ENCODE measurements at places on chromosomes 6 and 20.

DNA sequence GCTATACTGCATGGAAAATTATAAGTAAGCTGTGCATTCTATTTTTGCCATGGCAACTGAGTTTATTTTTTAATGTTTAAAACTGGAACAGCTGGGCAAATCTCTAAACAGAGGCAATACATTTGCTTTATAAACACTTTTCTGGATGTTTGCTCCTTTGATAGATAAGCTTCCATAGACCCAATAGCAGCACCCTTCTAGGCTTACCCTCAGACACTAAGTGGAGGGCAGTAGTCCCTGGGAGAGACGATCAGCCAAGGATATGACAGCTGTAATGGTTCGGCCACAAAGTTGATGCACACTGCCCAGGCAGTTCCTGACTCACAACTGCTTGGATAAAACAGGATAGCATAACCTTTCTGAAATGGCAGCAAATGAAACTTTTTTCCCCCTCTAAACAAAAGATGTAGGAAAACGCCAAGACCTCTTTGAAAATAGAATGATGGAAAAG is 8.5 kb upstream of the MRPS10 start:
- DNase-seq = no peak

- no peak for DNase-seq
Observed at GRCh38 chr20:45576995-45577394, 2.1 kb downstream of the WFDC8 start.

- no peak for DNase-seq
Observed at GRCh38 chr6:144725736-144726522, 440.8 kb downstream of the UTRN start.

GRCh38 chr6:17086469-17086868 is 15.4 kb upstream of the STMND1 start:
- no peak for DNase-seq

GRCh38 chr20:25276533-25277050 is 28.7 kb downstream of the PYGB start:
- DNase-seq = no peak

DNA sequence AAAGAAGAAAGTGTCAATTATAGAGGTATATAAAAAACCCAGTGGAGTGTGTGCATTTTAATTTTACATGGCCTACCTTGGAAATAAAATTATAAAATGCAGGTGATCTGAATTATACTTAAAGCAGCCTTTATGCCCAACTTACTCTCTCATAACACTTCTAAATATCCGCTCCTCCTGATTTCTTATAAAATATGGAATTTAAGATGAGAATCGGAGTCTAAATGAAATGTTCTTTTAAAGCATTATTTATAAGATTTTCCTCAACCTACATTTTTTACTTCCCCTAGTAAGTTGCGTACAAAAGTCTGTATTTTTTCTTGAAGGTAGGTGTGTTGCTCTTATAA is 3.5 kb downstream of the CITED2 start:
- DNase-seq = no peak

DNA sequence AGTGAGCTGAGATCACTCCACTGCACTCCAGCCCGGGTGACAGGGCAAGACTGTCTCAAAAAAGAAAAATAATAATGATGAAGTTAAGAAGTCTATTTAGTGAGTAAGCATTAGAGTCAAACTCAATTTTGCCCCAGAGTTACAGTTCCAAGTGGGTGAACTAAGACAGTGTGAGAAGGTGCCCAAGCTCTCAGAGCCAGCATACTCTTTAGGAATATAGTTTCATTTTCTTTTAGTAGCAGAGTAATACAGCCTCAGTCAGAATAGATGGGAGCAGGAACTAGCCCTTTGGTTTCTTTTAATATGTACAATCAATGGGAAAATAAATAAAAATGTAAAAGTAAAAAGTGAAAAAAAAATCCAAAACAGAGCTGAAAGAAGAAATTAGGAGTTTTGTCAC is 87.0 kb upstream of the ADGRF1 start:
- no peak for DNase-seq

GRCh38 chr20:41405436-41405835 is 38.8 kb upstream of the EMILIN3 start:
- no peak for DNase-seq

GRCh38 chr6:96923871-96924493 is 546 bp upstream of the KLHL32 start:
- peak; percentile 23 for DNase-seq

GRCh38 chr6:82779041-82779440 is 286.6 kb downstream of the UBE3D start:
- no peak for DNase-seq

DNA sequence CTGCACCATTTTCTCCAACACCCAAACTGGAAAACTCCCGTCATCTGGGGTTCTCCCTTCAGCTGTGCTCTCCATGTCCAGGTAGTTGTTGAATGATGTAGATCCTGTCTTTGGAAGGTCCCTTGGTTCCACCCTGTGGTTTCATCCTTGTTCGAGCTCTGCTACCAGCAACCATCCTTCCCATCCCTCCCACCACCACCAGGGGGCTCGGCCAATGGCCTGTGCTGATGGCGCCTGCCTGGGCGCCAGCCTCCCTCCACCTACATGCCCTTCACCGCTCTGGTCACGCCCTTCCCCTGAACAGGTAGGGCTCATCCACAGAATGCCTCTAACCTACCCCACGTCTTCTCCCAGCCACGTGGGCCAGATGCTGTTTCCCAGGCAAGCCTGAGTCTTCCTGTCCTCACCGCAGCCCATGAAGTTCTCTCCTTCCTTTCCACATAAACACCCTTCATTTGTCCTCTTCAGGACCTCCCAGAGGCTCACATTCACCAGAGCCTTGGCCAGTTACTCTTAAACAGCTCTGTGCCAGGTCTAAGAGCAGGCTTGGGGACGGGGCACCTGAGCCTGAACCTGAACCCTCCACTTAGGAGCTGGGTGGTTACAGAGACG is 75.1 kb upstream of the DUSP22 start:
- no peak for DNase-seq

- no peak for DNase-seq
Observed at GRCh38 chr6:8845690-8846089, 410.3 kb upstream of the SLC35B3 start.

GRCh38 chr6:10373642-10374359 is 41.1 kb downstream of the TFAP2A start:
- no peak for DNase-seq

- no peak for DNase-seq
Observed at GRCh38 chr6:3407840-3408239, 49.0 kb downstream of the SLC22A23 start.

- DNase-seq = no peak
Observed at GRCh38 chr20:58111310-58112016, 117.0 kb downstream of the ANKRD60 start.

DNA sequence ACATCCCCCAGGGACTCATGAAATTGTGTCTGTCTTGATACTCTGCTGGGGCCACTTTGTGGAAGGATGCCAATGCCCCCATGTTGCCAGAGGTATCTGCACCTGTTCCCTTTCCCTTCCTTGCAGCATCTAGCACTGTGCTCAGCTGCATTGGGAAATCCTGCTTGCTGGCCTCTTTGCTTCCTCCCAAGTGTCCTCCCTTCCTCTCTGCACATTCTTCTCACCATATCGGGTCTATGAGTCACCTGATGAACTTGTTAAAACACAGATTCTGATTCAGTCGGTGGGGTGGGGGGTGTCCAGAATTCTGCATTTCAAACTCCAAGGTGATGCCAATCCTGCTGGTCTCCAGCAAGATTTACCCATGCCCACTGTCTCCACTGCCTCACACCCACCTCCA is 467.8 kb downstream of the PTPRT start:
- DNase-seq = no peak

GRCh38 chr6:152595499-152595898 is 41.7 kb downstream of the SYNE1 start:
- DNase-seq = no peak

DNA sequence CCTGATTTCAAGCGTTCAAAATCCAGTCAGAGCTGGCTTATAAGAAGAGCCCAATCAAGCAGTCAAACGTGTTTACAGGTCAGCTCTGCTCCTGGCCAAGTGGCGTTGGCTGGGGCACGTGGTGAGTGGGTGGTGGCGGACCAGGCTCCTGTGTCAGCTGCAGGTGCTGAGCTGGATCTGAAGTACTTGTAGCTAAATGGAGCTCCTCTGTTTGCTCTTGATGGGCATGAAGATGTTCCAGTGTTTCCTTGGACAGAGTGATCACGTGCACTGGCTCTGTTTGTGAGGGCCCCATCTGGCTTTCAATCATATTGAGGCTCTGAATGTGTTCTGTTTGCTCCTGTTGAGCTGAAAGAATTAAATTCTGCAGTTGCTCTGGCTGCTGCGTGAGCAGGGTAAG is 10.2 kb upstream of the MICAL1 start:
- no peak for DNase-seq

GRCh38 chr6:133802861-133803260 is 86.1 kb upstream of the TCF21 start:
- DNase-seq = no peak

GRCh38 chr6:11425431-11425871 is 112.1 kb upstream of the TMEM170B start:
- DNase-seq = no peak

DNA sequence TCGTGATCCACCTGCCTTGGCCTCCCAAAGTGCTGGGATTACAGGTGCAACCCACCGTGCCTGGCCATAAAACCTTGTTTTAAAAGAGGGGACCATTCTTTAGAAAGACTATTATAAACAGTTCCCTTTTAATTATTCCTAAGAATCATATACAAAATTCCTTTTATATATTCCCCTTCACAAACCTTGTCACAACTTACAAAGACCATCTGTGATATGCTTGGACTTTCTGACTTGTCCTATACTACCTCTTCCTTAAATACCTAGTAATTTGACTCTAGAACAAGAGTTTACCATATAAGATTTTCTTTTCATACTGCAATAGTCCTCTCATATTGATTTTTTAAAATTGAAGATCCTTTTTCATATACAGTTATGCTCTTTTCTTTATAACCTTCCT is 135.8 kb upstream of the PRSS16 start:
- no peak for DNase-seq

GRCh38 chr20:64222851-64223525 is 32.6 kb upstream of the PCMTD2 start:
- DNase-seq = no peak

GRCh38 chr6:81381382-81381916 is 371.0 kb downstream of the TENT5A start:
- DNase-seq = no peak

DNA sequence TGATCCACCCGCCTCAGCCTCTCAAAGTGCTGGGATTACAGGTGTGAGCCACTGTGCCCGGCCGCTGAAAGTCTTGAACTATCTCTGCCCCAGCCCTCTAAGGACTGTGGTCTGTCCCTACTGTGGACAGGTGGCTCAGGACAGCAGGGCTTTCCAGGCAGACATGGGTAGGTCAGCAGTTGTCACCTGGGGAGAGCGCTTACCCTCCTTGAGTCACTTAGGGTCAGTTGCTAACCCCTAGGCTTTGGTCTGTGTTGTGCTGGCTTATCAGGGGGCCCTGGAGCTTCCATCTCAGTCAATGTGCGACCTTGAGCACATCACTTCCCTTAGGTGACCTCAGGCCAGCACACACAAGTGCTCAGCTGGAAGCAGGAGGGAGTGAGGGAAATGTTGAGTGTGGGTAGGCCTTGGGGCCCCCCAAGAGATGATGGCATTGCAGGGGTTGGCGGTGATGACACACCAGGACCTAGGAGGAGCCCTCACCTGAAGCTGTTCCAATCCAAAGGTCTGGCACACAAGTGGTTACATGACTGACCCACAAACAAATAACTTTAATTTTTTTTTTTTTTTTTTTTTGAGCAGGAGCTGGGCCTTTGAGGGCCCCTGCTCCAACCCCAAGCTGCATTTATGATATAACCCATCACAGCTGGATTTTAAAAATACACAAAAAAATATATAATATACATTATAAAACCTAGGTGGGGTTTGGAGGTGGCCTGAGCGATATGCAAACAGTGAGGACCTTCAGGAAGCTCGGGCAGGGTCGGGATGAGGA is 5.1 kb downstream of the RPL10A start:
- DNase-seq = no peak

GRCh38 chr6:166707045-166707444 is 80.0 kb upstream of the RPS6KA2 start:
- no peak for DNase-seq

GRCh38 chr6:8780653-8781052 is 345.3 kb upstream of the SLC35B3 start:
- DNase-seq = no peak

- no peak for DNase-seq
Observed at GRCh38 chr6:12886961-12887775, 170.6 kb downstream of the PHACTR1 start.

GRCh38 chr20:2603816-2604505 is 48.5 kb upstream of the NOP56 start:
- no peak for DNase-seq

DNA sequence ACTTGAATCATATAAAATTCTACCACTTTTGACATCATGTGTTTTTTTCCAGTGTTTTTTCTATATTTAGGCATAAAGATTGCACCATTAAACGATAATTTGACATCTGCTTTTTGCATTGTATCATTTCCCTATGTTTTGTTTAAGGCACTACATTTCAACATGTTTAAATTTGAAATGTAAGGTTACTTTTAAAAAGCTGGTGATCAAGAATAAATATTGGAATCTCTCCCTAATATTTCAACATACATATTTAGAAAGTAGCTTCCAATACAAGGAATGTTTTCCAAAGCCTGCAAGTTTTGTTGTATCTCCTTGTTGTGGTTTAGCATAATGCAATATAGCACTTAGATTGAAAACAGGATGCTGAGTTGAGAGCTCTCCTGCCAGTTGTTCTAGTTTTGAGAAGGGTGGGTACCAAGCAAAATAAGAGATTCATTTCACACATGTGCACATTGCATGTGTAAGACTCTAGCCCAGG is 76.5 kb downstream of the SYNJ2 start:
- no peak for DNase-seq

DNA sequence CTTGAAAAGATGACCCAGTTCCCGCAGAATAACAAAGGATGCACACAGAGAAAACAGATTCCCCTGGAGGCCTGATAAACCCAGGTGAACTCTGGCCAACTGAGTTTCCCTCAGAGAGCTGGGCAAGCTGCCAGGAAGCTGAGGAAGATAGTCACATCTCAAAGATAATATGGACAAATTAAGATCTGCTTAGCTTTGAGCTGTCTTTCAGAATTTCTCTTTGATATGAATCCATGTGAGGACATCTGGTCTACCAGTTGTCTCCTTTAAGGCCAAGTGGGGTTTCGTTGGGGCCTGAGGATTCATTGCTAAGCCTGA is 59.5 kb downstream of the ID4 start:
- no peak for DNase-seq

GRCh38 chr20:63933646-63934045 is 22.6 kb downstream of the UCKL1 start:
- no peak for DNase-seq

DNA sequence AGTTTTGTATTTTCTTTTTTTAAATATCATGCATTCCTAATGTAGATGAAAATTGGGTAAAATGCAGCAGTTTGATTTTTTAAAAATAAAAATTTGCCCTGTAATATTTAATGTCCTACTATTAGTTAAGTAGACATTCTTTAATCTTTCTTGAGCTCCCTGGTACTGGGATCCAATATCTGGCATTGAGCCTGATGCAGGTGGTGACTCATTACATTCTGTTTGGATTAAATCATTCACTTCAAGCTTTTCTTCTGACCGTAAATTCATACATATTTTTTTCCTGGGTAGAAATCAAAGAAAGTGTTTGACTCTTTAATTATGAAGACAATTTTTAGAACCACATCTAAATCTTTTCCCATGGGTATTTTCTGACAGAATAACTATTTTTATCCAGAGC is 768.8 kb upstream of the SLC35B3 start:
- no peak for DNase-seq
